MV-4-11 (cell line): ENCODE measurements at places on chromosomes 1 and 21.
A peak's percentile ranks its signal among the peaks of the same experiment; 100 is the strongest.

GRCh38 chr1:75727571-75727970, 3.1 kb downstream of the ACADM start:
- DNase-seq = no peak

GRCh38 chr1:206075786-206076755, 23.1 kb downstream of the RHEX start:
- peak; percentile 10 for DNase-seq

DNA sequence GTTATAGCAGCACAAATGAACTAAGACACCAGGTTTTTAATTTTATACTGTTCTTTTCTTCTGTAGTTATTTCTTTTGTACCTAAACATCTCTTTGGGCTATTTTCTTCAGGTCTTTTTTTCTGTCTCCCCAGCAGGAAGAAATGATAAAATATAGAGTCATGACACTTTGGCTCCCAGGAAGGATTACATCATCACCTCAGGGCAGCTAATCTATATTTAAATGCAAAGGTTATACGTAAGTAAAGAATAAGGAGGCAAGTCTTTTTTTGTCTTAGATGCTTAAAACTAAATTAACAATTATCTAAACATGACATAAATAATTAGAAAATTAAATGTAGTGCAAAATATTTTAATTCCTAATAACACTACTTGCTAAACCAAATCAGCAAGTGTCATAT, 57.0 kb downstream of the WARS2 start:
- DNase-seq = peak; percentile 36

DNA sequence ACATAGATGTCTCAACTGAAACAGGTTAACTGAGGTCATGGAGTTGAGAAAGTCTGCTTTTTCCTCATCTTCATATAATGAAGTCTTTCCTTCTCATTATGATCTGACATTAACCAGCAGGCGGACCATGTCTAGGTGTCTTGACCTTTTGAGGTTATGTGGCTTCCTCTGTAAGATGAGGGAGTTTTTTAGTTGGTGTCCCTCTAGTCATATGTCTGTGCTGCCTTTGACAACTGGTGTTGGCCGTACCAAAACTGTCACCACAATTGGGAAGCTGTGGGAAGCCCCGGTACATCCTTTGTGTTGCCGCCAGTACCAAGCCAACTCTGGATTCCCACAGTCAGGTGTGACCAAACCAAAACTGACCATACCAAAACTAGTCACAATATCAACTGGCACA, 105.1 kb downstream of the PBX1 start:
- DNase-seq = peak; percentile 4

DNA sequence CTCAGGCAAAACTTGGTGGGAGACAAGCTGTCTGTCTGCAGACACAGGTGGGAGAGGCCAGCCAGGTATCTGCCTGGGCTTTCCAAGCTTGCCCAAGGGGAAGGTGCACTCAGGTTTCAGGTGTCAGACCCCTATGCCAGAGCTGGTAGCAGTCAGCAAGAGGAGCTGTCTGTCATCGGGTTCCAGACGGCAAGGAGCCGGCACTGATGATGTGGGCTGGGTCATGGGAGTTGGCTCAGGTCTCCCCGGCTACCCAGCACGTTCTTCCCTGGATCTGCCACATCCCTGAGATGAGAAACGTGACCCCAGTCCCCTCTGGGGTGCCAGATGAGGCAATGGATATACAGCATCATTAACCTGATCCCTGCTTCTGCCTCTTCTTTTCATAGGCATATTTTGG, 23.0 kb downstream of the TMCC2 start:
- no peak for DNase-seq

DNA sequence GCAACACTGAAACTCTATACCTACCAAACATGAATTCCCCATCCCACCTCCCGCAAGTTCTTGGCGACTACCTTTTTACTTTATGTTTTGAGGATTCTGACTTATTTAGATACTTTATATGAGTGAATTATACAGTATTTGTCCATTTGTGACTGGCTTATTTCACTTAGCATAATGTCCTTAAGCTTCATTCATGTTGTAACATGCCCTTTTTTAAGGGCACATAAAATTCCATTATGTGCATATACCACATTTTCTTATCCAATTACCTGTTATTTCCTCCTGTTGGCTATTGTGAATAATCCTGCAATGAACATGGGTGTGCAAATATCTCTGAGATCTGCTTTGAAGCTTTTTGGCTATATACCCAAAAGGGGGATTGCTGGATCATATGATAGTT, 22.0 kb upstream of the CHIT1 start:
- no peak for DNase-seq

GRCh38 chr1:101859941-101860340, 136.8 kb downstream of the OLFM3 start:
- DNase-seq = no peak

DNA sequence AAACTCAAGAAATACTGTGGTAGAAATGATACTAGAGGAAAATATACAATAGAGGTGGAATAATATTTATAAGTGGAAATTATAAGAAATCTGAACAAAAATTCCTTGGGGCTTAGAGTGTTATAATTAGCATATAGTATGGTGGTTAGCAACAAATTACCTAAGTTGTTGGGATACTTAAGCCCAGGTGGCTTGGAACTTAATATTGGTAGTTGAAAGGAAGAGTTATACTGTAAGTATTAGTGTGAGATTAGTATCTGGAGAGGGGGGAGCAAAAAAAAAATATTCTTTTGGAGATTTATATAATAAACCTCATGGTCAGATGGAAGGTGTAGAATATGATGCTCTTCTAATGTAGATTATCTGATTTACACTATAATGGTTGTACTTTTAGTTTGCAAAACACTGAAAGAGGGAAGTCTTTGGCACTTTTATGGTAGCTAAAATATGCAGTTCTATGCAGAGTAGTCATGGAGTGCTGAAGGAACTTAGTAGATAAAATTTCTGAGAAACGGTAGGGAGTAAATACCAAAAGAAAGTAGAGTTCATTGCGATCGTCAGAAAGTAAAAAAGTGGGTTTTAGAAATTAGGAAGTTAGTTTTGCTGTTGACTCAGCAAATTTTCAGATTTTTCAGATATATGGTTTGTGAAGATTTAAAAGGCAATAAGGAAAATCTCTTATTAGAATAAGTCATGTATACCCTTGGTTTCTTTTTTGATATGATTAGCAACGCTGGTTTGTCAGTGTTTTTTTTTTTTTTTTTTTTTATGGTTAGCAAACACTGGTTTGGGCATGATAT, 45.7 kb downstream of the MTF2 start:
- no peak for DNase-seq

DNA sequence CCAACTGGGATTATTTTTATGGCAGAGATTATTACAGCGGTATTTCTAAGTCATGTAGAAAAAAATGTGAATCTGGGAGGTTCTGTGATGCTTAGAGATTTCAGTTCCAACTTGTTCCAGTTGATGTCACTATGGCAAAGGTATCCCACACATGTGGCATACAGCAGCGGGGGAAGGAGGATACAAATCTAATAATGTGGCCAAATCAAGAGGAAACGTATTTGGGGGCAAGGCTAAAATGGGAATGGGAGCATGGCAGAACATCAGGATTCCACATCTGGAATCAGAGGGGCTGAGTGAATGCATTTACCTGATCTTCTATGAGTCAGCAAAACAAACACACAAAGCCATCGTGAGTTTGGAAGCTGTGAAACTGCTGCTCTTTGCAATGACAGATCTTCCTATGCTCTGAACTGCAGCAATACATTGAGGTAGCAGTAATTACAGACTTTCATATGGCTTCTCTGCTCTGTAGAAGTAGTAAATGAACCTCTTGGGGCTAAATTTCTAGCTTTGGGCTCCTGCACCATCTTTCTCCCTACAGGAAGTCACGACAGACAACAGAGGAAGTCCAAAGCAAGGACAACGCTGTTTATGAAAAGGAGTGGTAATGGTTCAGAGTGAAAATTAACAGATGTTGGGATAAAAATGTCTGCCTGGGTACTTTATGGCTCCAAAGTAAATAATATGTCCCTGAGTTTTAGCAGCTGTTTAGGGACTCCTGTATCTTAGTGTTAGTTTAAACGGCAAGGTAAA, 55.5 kb downstream of the GABPA start:
- DNase-seq = peak; percentile 47

- no peak for DNase-seq
Observed at GRCh38 chr1:206742719-206743383, 27.7 kb upstream of the IL19 start.

- DNase-seq = no peak
Observed at GRCh38 chr1:18936814-18937481, 19.5 kb downstream of the IFFO2 start.

GRCh38 chr21:20971296-20971921, 26.8 kb upstream of the NCAM2 start:
- DNase-seq = peak; percentile 59

DNA sequence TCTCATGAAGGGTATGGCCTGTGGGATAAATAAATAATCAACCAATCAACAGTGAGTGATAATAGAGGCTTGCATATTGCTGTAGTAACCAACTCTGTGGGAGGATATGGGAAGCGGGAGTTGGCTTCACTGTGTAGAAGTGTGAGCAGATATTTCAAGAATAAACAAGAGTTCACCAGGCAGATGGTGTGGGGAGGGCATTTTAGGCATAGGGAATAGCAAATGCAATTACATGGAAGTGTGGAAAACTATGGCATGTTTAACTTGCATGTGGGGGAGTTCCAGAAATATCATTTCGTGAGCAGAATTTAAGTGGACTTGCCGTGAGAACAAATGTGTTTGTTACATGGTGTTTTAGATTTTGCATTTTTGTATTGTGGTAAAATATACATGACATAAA, 95.2 kb downstream of the SPATA46 start:
- DNase-seq = no peak

DNA sequence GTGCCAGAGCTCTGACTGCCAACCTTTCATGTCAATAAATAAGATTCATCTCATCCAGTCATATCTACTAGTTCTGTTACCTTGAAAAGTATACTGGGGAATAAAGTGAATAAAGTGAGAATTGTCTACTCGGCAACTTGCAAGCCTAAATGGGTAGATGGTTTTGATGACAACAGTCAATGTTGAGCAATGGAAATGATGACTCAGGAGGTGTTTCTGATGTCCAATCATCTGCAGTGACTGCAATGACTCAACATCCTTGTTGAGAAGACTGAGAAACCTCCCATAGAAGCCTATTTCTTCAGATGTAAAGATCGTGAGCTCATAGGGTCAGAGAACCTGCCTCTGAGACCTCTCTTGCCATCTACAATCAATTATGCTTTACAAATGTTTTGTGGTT, 276.4 kb downstream of the SPATA17 start:
- peak; percentile 87 for DNase-seq

- DNase-seq = no peak
Observed at GRCh38 chr1:199700551-199700950, 327.0 kb upstream of the NR5A2 start.

- DNase-seq = no peak
Observed at GRCh38 chr1:235004840-235005391, 123.7 kb downstream of the TOMM20 start.

DNA sequence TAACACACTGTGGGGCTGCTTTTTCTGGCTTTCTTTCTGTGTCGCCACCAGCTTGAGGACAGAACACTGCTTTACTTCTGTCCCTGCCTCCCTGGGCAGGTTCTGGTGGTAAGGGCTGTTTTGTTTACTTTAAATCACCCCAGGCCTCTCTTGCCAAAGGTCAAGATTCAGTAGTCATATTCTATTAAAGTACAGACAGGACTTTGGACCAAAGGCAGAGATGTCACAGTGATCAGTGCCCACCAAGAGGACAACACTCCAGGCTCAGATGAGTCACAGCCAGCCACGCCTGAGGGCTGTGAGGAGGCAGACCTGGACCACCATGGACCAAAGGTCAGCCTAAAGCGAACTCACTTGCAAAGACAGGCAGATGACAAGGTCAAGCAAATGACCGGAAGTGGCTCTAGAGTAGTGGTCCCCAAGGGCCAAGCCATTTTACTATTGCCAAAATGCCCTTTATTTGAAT, 200.0 kb downstream of the RHOU start:
- DNase-seq = no peak

GRCh38 chr21:44596068-44596725, 3.9 kb upstream of the KRTAP10-6 start:
- no peak for DNase-seq

GRCh38 chr1:40423264-40423642, 27.0 kb upstream of the ZFP69B start:
- DNase-seq = peak; percentile 88

GRCh38 chr1:29673669-29674626, 437.6 kb downstream of the PTPRU start:
- no peak for DNase-seq

DNA sequence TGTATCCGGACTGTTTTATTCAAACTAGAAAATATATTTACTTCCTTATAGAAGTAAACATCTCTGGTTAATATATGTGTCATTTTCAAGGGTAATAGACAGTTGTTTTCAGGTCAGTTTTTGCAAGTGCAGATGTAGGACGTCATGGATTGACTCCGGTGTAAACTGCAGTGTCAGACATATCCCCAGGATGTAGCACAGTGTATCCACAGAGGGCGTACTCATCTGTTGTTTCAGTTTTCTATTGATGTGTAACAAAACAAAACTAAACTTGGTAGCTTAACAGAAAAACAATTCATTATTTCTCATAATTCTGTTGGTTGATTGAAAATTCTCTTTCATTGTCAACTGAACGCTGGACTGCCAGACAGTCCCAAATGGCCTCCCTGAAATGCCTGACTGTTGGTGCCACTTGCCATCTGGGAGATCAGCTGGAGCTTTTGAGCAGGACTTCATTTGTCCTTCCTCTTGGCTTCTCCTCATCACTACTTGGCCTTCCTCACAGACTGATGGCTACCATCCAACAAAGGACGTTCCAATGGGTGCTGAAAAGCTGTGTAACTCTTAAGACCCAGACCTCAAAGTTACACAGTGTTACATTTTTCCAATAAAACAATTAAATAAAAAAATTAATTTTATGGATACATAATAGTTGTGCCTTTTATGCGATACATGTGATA, 181.6 kb downstream of the NCAM2 start:
- no peak for DNase-seq

- peak; percentile 26 for DNase-seq
Observed at GRCh38 chr1:112935461-112936111, 20.4 kb downstream of the SLC16A1 start.

GRCh38 chr1:16294219-16295212, 57.5 kb upstream of the CPLANE2 start:
- no peak for DNase-seq

DNA sequence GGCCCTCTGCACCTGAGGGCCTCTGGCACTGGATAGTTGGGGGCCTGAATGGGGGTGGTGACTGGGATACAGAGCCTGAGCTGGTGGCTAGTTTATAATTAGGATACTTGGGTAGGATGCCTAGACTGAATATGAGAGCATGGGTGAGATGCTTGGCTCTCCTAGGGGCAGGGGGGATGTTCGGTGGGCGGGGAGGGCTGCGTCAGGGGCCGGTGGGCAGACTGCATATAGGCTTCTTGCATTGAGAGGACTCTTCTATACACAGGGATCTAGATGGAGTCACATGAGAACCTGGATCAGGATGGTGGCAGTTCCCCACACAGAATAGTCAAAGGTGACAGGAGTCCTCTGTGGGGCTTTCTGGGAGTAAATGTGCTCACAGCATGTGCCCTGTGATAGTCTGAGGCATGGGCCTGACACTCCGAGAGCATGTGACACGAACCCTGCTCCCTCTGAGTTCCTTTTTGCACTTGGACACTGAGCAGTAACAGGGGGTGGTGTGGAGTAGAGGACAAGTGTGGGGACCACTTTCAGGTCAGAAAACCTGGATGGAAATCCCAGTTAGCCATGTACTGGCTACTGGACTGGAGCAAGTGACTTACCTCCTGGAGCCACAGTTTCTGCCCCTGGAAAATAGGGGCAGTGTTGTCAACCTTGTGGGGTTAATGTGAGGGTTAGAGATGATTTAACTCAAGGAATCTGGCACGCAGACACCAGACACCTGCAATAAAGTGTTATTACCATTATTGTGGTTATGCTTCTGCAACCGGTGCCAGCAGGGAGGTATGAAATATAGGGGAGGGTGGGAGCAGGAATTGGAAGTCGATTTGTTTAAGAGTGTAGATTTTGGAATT, 2.2 kb downstream of the MAP7D1 start:
- DNase-seq = no peak
